ENCODE measurements at places on chromosomes 13 and 19.

GRCh38 chr13:56102641-56103040 is 1038.1 kb upstream of the PRR20A start:
- no peak overlapping the region for H3K4me3 ChIP-seq
- H3K27me3 ChIP-seq = no peaks in the 10 kb centered on the region
- no peaks in the 10 kb centered on the region for H3K36me3 ChIP-seq
- H3K4me1 ChIP-seq = no peaks in the 10 kb centered on the region

- no peak overlapping the region for H3K4me3 ChIP-seq
- H3K4me1 ChIP-seq = no peaks in the 10 kb centered on the region
- H3K36me3 ChIP-seq = peaks cover 13% of the 10 kb centered on the region
- no peak overlapping the region for H3K27ac ChIP-seq
Observed at GRCh38 chr19:50794074-50794875, 4.1 kb downstream of the ACP4 start.

DNA sequence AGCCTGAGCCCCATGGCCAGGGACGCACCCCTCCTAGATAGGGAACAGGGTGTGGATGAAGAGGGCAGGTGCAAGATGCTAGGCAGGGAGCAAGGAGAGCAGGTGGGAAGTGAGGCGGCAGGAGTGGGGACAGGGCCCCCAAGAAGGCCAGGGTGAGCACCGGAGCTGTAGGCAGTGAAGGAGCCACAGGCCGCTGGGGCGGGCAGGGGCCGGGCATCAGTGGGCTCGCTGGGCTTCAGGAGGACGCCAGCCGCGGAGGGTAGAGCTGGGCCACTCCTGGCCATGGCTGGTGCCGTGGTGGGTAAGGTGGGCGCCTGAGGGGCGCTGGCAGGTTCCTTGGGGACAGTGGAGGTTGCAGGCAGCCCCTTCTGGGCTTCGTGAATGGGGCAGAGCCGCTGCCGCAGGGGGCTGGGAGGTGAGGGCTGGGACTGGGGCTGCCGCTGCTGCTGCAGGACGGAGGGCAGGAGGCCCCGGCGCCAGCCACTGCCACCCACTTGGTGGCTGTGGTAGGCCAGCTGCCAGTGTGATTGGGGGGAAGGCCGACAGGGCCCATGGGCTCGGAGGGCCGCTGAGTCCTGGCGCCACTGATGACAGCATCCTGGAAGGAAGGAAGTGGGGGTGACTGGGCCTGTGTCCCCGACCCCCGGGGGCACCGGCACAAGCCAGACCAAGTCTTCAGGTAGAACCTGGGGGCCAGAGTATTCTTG is 2.1 kb downstream of the NKPD1 start:
- H3K4me1 ChIP-seq = peaks cover 49% of the 10 kb centered on the region
- DNase-seq = no peak
- no peak overlapping the region for H3K4me3 ChIP-seq
- peaks cover 63% of the 10 kb centered on the region for H3K27me3 ChIP-seq
- no peaks in the 10 kb centered on the region for H3K36me3 ChIP-seq

- H3K4me1 ChIP-seq = no peaks in the 10 kb centered on the region
- H3K27me3 ChIP-seq = no peaks in the 10 kb centered on the region
- no peak for DNase-seq
- H3K27ac ChIP-seq = no peak overlapping the region
Observed at GRCh38 chr13:44778761-44779484, 202.8 kb upstream of the TSC22D1 start.

DNA sequence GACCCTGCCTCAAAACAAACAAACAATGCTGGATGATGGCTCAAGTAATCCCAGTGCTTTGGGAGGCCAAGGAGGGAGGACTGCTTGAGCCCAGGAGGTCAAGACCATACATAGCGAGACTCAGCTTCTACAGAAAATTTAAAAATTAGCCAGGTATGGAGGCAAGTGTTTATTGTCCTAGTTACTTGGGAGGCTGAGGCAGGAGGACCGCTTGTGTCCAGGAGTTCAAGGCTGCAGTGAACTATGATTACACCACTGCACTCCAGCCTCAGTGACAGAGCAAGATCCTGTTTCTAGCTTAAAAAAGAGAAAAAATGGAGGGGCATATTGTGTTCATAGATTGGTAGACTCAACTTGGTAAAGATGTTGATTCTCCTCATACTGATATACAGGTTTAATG is 36.2 kb downstream of the KPNA3 start:
- H3K27me3 ChIP-seq = no peaks in the 10 kb centered on the region
- DNase-seq = no peak
- no peaks in the 10 kb centered on the region for H3K4me1 ChIP-seq

All from esophagus squamous epithelium (tissue), 5 donors.